ENCODE measurements at places on chromosomes 2 and 18. TPM values are rescaled to one million over a fixed set of nuclear protein-coding genes. Genes with fewer than 3 reads are reported as not detected.

The TIGD1 gene
- 11.8 TPM for total RNA-seq

The SESTD1 gene
- total RNA-seq = 23.9 TPM

DNA sequence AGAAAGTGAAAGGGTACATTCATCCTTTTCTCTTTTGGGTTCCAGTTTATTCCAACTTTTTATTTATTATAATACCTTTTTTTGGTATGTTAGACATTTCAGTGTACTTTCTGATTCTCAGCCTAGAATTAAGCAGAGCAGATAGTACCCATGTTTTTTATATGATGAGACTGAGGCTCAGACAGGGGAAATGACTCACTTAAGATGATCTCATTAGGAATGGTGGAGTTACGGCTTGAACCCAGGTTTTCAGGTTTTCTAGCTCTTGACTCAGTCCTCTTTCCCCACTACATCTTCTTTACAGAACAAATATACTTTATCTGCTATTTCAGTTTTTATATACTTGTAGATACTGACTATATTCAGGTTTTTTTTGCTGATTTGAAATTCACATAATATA lies 51.7 kb upstream of the OTX1 start:
- DNase-seq = peak; percentile 33

The ALK gene
- total RNA-seq = 0.26 TPM

The YPEL5 gene
- 112 TPM for total RNA-seq

GRCh38 chr2:235909358-235909757 lies 258.8 kb downstream of the GBX2 start:
- DNase-seq = no peak

GRCh38 chr2:150482667-150483400 lies 4.6 kb downstream of the RND3 start:
- no peak for DNase-seq

- no peak for DNase-seq
Observed at GRCh38 chr2:1606421-1607235, 137.7 kb downstream of the PXDN start.

- DNase-seq = no peak
Observed at GRCh38 chr18:45541421-45541820, 73.9 kb upstream of the SLC14A2 start.

GRCh38 chr18:13222856-13223281 lies 4.3 kb downstream of the LDLRAD4 start:
- DNase-seq = peak; percentile 31

DNA sequence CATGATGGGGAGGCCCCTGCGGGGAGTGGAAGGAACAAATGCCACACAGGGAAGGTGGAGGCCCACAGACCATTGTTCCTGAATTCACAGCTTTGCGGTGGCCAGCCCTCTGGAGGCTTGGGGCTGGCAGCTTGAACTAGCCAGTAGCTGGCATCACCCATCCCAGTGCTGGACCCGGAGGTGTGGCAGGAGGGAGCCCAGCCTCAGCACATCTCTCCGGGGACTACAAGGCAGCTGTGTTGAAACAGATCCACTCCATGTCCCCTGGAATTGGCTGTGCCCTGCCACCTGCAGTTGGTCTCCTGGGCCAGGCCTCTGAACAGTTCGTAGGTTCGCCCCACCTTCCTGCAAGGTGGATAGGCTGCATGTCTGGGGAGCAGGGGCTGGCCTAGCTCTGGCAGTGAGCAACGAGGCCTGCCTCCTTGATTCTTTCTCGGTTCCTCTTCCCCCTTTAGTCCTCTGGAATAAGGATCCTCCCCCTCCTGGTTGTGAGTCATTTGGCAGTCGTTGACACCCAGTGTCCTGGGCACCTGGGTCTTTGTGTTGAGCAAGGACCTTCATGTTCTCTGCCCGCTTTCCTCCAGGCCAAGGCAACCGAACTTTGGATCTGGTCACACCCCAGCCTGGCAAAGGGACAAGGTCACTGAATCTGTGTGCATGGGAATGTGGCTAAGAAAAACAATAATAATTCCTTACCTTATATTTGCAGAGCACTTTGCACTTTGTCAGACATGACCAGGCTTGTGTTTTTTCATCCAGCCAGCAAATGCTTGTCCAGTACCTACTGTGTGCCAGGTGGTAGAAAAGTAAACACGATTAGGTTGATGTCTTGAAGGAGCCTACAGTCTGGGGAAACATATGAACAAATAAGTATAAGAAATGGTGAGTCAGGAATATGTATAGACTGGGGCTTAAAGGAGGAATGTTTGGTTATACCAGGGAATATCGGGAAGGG lies 55.0 kb upstream of the MCFD2 start:
- peak; percentile 67 for DNase-seq

The CAMKMT gene
- 16.7 TPM for total RNA-seq

DNA sequence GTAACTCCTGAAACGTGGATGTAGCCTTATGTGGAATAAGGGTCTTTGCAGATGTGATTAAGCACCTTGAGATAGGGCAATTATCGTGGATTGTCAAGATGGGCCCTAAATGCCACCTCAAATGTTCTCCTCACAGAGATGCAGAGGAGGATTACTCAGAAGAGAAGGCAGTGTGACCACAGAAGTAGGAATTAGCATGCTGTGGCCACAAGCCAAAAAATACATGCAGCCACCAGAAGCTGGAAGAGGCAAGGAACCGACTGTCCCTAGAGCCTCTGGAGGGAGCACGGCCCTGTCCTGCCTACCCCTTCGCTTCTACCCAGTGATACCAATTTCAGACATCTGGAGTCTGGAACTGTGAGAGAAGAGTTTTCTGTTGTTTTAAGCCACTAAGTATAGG lies 47.3 kb upstream of the MGAT5 start:
- DNase-seq = peak; percentile 59

- no peak for DNase-seq
Observed at GRCh38 chr2:46552528-46552927, 73.2 kb downstream of the TMEM247 start.

The RTP5 gene
- total RNA-seq = not detected

The WDR54 gene
- 72.9 TPM for total RNA-seq

GRCh38 chr2:25292408-25292807 lies 49.3 kb downstream of the DNMT3A start:
- no peak for DNase-seq

GRCh38 chr2:121944072-121944831 lies 188.8 kb downstream of the TSN start:
- DNase-seq = peak; percentile 26

- no peak for DNase-seq
Observed at GRCh38 chr18:49985236-49985635, 171.9 kb upstream of the ACAA2 start.
